Fibroblast of the aortic adventitia (primary cell): ENCODE measurements at places on chromosomes 4 and X. TPM values are rescaled to one million over a fixed set of nuclear protein-coding genes. Genes with fewer than 3 reads are reported as not detected.

LDB2 gene
- 46.6 and 85.9 TPM in 2 replicates for total RNA-seq

UGT2B10 gene
- total RNA-seq = not detected in 2 replicates

TMEM131L gene
- total RNA-seq = 8.7 and 10.8 TPM in 2 replicates

STK26 gene
- 0.57 and 1.6 TPM in 2 replicates for total RNA-seq
